ENCODE measurements at places on chromosomes 3 and 15. TPM values are rescaled to one million over a fixed set of nuclear protein-coding genes. Genes with fewer than 3 reads are reported as not detected.

DNA sequence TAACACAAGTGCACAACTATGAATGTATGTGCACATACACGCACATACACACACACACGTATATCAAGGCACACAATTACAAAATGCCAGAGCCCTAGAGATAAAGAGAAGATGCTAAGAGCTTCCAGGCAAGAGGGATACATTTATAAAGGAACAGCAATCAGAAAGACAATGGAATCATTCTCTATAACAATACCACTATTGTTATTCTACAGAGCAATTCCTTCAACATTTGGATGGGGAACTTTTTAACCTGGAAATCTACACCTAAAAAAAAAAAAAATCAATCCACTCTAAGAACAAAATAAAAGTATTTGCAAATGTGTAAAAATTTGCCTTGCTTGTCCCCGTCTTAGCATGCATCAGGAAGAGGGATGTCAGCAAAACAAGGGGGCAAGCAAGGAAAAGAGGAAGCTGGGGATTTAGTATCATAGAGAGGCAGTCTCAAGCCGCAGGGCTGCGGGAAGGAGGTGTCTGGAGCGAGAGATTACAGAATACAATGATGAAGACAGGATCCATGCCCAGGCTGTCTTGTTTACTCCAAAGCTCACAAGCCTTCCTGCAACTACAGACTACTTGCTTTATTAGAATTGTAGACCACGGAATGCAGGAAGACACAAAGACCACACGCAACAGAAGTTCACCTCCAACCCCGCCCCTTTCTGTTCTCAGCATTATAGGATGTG is 220.2 kb downstream of the NTRK3 start:
- peak; percentile 55 for DNase-seq

GRCh38 chr3:56320883-56321282 is 147.4 kb downstream of the ERC2 start:
- no peak for DNase-seq

DNA sequence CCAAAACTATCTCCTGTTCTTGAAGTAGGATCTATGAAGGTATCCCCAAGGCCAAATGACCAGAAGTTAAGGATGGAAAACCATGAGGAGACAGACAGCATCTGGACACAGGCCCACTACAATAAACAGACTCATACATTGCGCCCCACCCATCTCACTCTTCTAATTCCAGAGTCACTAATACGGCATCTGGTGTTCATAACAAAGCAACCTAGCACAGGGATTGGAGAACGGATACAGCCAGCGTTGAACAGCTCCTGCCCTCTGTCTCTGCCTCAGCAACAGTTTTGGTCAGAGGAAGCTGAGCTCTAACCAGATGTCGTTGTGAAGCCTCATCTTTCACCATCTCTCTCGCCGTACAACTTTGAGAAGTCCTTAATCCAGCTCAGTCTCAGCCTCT is 44.5 kb upstream of the CCDC80 start:
- no peak for DNase-seq

GRCh38 chr3:165195241-165195639 is 944 bp downstream of the SLITRK3 start:
- DNase-seq, result peak; percentile 68

DNA sequence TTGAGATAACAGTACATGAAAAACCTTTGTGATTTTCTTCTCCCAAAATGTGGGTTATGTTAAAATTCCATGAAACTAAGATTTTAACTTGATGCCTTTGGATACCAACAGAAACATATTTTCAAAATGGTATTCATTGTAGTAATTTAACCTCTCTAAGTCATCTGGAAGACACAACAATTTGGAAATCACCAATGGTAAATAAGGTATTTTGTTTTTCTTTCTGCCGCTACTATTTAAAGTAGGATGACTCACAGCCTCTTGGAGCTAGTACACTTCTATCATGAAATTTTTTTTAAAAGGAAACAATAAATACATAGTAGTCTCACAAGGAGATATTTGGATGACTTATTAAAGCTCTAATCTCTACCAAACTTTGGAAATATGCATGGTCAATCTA is 291.6 kb upstream of the VEPH1 start:
- DNase-seq, result no peak

Gene COL6A6
- total RNA-seq, result 0.40 TPM

- DNase-seq, result no peak
These were observed 3.1 kb downstream of the NSUN3 start for GRCh38 chr3:94065819-94066480.

Gene C3orf22
- not detected for total RNA-seq

Gene SKOR1
- 0.37 TPM for total RNA-seq

Gene BMF
- 53.3 TPM for total RNA-seq

GRCh38 chr3:111238885-111239284 is 167.3 kb downstream of the NECTIN3 start:
- DNase-seq, result no peak

All from endodermal cell (in vitro differentiated cells).